ENCODE measurements at places on chromosomes 12 and 14. TPM values are rescaled to one million over a fixed set of nuclear protein-coding genes. Genes with fewer than 3 reads are reported as not detected.

TSPAN8 gene
- total RNA-seq = 15.3 TPM

DNA sequence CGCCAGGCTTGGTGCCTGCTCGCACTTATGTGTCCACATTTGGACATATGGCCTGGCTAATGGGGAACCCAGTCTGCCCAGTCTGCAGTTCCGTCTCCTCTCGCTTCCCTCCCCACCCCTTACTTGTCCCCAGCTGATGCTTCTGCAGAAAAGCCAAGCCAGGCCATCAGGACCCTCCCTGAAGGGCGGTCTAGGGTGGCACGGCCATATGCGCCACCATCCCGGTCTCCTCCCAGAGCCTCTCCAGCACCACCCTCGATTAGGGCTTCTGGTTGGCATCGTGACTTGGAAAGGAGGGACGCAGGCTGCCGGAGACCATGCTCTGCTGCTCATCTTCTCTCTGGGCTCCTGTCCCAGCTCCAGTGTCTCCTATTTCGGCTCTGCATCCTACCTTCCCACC, 54.6 kb downstream of the CALM1 start:
- no peak for DNase-seq

DNA sequence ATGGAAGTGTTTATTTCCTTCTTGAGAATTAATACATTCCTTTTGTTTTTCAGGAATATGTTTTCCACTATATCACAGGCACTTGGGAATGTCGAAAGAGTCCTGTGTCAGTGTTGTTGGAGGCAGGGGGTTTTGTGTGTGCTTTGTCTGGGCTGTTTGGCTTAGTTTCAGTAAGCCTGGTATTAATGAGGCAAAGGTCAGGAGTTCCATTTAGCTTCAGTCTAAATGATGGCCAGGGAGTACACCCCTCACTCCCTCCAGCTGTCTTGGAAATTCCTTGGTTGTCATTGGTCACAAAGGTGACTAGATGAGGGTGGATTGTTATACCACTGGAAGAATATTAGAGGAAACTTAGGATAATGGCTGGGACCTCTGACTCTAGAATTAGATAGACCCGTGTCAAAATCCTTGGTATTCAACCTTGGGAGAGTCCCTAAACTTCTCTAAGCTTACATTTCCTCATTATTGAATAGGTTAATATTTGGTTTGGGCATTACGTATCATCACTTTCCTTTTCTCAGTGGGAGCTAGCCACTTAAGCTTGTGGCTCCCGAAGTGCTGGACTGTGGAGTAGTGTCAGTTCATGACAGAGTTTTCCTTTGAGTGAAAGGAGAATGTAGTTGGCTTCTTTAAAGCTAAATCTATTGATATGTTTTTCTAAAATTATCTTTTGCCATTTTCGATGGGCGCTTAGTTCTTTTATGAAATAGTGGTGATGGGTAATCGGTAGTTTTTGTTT, 5.2 kb downstream of the FRS2 start:
- DNase-seq = no peak

- no peak for DNase-seq
Observed at GRCh38 chr12:89856431-89856830, 147.8 kb upstream of the ATP2B1 start.

MYF6 gene
- total RNA-seq = not detected

DNA sequence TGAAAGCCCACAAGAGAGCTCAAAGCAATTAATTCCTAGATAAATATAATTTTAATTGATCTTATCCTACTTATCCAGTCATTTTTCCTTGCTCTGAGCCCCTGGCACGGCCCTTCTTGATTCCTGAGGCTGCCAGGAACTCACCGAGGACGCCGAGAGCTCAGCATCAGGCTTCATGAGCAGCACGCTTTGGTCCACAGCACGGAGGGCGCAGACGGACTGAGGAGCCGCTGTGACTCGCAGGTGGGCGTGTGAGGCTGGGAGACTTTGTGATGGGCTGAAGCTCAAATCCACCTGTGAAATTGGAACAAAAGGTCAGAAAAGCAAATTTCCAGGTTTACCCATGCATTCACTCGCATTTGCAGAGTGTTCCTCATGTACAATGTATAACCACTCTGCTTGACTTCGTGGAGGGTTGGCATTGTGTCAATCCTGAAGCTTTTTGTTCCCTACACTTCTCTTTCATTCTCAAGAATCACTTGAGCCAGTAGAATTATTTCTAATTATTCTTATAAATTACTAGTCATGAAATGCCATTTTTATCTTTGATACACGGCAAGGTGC, 17.2 kb downstream of the A2M start:
- DNase-seq = no peak

SINHCAF gene
- total RNA-seq = 45.2 TPM

DNA sequence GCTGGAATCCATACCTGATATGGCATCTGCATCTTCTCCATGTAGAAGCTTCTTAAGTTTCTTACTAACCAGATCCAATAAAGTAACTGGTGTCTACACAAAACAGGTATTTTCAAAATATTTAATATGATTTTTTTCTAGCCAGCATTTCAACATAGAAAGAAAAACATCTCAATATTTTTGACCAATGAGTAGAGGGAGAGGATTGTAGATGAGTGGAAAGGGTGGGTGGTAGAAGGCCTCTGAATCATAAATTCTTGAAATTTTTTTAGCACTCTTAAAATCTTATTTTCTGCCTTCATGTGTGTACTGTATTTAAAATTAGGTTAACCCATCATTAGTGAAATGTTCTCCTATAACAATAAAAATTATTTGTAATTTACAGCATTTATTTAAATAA, 18.0 kb downstream of the DEPDC4 start:
- DNase-seq = no peak

- no peak for DNase-seq
Observed at GRCh38 chr12:96890331-96890730, 16.7 kb upstream of the NEDD1 start.

DNA sequence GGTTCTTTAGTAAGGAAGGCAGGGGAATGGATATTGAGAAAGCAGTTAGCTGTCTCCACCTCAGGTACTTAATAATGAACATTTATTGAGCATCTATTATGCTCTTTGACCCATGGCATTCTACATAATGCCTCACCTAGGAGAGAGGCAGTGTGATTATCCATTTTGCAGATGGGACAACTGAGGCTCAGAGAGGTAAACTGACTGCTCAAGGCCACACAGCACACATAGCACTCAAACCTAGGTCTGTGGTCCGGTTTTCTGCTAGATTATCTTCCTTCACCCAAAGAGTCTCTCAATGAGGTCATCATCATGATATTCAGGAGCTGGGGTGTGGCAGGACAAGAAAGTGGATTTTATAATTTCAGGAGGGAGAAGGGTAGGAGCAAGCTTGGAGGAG, 199.1 kb upstream of the LHX5 start:
- DNase-seq = no peak

GRCh38 chr12:115375186-115375991, 691.4 kb upstream of the TBX3 start:
- DNase-seq = no peak

- DNase-seq = no peak
Observed at GRCh38 chr12:62785941-62786559, 148.9 kb downstream of the PPM1H start.

- DNase-seq = no peak
Observed at GRCh38 chr12:53346491-53346890, 10.3 kb upstream of the SP7 start.

GRCh38 chr12:106239241-106239950, 8.4 kb downstream of the CKAP4 start:
- no peak for DNase-seq

COL2A1 gene
- total RNA-seq = not detected

GRCh38 chr12:69066492-69067373, 133.8 kb upstream of the CPM start:
- no peak for DNase-seq

FAM222A gene
- 2.4 TPM for total RNA-seq

DNA sequence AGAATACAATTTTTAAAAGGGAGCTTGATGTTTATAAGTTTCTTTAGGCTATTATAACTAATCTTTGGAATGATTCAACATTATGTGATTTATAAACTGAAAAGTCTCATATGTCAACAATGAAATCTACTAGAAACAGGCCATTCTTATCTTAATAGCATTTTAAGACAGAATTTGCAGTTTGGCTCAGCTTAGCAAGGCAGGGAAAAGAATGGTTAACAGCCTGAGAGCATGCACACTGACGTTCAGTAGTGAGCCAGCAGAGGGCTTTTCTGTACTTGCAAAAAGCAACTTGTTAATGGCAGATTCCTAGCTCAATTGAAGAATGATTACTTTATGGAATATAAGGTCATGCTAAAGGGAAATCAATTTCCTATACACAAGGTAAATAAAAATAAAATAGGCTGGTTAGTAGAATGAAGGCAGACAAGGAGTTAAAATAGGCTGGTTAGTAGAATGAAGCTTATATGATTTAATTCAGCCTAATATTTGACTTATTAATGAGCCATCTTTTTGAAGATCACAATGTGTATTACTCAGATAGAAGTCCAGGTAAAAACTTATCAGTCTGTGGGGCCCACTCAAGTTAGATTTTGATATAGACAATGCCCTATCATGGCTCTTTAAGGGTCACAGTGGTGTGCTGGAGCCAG, 95.9 kb downstream of the OTOGL start:
- no peak for DNase-seq

- DNase-seq = peak; percentile 77
Observed at GRCh38 chr12:131795690-131796410, 32.3 kb upstream of the MMP17 start.

GRCh38 chr14:92551044-92551841, 37.7 kb downstream of the RIN3 start:
- no peak for DNase-seq

- DNase-seq = no peak
Observed at GRCh38 chr12:62575036-62575435, 108.4 kb downstream of the MON2 start.

DNA sequence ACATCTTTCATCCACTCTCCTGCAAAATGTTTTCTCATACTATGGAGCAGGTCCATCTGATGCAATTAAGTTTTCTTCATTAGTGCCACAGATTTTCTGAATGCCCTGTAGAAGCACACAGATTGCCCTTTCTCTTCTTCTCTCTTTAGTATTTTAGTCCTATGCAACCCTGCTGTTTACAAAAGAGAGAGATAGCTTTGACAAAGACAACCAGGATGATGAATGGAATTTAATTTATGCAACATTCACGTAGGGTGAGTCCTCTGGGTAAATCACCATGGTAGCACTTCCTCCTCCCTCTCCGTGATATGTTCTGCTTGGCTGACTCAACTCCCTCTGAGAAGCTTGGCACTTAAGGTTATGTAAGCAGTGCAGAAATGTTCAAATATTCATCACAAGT, 400.9 kb upstream of the PDE3A start:
- no peak for DNase-seq

GRCh38 chr14:22176957-22177356, 412.1 kb downstream of the DAD1 start:
- DNase-seq = no peak

NDUFA12 gene
- 65.0 TPM for total RNA-seq

- no peak for DNase-seq
Observed at GRCh38 chr12:122876731-122877130, 19.2 kb downstream of the VPS37B start.

DNA sequence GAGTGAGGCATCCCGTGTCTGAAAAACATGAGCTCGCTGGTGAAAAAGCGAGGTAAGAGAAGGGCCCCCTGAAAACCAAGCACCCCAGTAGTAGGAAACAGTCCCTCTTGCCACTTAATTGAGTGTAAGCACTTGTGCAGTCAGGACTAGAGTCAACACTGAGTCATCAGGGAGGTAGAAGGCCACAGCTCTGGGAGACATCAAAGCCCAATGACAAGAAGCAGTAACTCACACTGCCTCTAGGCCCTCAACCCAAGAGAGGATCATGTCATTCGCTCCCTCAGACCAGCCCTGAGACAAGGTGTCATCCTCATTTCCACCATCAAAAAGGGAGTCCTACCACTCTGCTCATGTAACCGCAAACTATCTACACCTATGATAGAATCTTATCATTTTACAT, 17.8 kb downstream of the POMT2 start:
- no peak for DNase-seq

KRT74 gene
- not detected for total RNA-seq

CRACR2A gene
- total RNA-seq = 7.9 TPM

DNA sequence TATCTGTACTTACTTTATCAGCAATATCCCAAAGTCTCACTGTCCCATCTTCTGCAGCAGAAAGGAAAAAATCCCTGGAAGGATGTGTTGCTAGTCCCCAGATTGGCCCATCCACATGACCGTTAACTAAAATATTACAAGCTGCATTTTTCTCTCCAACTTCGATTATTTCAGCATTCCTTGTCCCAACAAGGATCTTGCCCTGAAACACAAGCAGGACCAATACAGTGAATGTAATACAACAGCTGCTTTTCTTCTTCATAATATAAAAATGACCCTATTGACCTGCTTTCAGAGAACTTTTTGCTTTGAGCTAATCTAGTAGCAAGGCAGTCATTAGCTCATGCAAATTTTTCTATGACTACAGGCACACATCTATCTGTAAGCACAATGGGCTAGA, 58.3 kb downstream of the ZC3H14 start:
- DNase-seq = no peak

- DNase-seq = no peak
Observed at GRCh38 chr14:81384900-81385299, 15.2 kb downstream of the STON2 start.

AKAP5 gene
- 4.8 TPM for total RNA-seq

Data from lower lobe of right lung (tissue), 2 donors.